ENCODE measurements at places on chromosomes 2 and 18.

DNA sequence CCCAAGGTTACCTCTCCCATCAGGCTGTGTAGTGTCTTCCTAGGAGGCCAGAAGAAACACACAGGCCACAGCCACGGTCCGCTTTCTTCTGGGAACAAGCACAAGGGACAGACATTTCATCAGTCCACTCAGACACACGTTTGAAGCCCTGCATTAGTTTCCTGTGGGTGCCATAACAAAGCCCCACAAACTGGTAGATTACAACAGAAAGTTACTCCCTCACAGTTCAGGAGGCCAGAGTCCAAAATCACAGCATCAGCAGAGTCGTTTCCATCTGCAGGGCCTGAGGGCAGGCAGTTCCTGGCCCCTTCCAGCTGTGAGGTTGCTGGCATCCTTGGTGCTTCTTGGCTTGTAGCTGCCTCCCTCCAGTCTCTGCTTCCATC lies 8.8 kb upstream of the PRLH start:
- no peak for DNase-seq

DNA sequence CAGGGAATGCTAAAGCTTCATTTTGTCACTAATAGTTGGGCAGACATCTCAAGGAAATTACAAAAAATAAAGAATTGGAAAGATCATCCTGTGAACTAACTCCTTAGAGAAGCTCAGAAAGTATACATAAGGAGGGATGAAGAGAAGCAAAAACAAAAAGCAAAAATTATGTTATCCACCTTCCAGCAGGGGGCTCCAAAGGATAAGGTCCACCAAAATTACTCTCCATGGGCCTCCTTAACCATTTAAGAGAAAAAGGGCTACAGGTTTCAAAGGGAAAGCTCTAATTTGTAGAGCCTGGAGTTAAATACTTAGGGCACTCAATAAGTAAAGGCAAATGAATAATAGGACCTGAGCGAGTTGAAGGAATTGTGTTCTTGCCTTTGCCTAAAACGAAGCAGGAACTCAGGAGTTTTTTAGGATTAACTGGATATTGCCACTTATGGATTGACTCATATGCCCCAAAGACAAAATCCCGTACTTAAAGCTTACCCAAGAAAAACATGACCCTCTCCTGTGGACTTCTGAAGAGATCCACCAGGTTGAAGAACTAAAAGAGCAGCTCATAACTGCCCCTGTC lies 1167.9 kb downstream of the DSC3 start:
- DNase-seq = no peak

GRCh38 chr18:61955644-61956043 lies 62.8 kb upstream of the RNF152 start:
- no peak for DNase-seq

GRCh38 chr2:105990624-105991023 lies 203.5 kb downstream of the UXS1 start:
- no peak for DNase-seq

GRCh38 chr18:46268671-46269070 lies 164.5 kb downstream of the HAUS1 start:
- DNase-seq = no peak

DNA sequence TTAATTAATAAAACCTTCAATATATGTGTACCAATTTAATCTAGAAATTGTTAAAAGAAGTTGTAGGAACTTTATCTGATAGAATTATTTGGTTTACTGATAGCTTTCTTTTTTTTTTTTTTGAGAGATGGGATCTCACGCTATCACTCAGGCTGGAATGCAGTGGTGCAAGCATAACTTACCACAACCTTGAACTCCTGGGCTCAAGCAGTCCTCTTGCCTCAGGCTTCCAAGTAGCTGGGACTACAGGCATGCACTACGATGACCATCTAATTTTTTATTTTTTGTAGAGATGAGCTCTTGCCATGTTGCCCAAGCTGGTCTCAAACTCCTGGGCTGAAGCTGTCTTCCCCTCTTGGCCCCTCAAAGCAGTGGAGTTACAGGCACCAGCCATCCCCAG lies 66.8 kb downstream of the CCDC138 start:
- DNase-seq = no peak

- DNase-seq = no peak
These were observed 21.2 kb upstream of the SLC14A1 start for GRCh38 chr18:45702708-45703265.

All from stimulated activated CD4-positive, alpha-beta T cell treated with anti-CD3 and anti-CD28 coated beads, Interleukin-12 subunit alpha, Interleukin-12 subunit beta, amount 100 ng/mL, for 4 hours (primary cell).